Fibroblast of lung (primary cell): ENCODE measurements at places on chromosomes 11 and 22. TPM values are rescaled to one million over a fixed set of nuclear protein-coding genes. Genes with fewer than 3 reads are reported as not detected.

DNA sequence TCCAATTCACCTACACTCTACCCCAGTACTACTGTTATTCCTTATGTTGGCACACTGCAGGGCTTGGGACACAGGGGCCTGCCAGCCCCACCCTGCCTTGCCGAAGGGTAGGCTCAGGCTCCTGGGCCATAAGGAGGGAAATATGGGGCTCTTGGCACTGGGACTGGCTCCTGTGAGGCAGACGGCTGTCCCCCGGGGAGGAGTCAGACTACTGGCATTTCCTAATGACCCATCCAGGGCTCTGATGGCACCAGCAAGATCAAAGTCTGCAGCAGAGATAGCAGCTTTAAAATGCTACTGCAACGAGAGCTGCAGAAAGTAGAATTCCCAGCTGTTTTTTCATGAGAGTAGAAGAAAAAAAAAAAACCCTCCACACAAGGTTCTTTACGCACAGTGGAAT lies 42.2 kb upstream of the CYP2D6 start:
- DNase-seq = peak; percentile 37

The SEC14L2 gene
- 10.2 and 17.3 TPM in 2 replicates for polyA plus RNA-seq

DNA sequence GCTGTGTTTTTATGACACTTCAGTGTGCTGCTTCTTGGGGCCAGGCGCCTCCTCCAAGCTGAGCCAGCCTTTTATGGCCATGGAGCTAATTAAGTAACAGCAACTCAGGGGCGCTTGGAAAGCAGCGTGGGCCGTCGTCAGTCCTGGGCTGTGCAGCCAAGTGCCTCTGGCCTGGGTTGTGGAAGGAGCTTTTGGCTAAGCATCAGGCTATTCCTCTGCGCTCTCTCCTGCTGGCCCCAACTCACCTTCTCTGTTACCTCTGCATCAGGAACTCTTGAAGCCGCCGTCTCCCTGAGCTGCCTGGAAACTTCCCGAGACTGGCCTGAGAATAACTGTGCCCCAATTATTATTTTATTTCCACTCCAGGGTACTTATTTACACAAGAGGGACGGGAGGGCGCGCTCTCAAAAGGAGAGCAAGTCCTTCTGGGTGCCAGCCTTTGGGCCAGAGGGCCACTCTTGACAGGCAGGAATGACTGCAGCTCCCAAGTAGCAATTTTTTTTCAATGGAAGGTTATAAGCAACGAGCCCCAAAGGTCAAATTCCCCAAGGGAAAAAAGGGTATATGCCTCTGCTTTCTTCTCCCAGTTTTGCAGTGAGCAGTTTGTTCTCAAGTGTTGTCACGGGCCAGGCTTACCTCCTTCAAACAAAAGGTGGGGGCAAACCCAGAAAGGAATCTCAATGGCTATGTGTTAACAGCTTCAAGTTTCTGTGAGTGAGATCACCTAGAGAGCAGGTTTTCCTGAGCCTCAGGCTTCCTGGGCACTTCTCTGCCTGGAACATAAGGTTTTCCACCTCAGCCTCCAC lies 38.5 kb upstream of the NAV2 start:
- DNase-seq = peak; percentile 39

The CRYBB2 gene
- polyA plus RNA-seq = not detected in 2 replicates

DNA sequence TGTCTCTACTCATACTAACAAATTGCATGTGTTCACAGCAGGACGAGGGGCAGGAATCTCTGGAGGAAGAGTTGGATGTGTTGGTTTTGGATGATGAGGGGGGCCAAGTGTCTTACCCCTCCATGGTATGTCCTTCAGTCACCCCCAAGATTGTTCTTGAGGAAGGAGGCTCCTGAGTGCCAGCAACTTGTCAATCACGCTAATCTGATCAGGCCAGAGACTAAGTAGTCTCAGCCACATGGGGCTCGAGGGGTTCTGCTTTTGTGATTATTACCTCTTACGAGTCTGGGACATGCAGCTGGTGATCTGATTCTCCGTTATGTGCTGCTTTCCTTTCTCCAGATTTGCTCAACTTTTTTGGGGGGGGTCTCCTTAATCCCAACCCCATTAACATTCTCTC lies 54.3 kb downstream of the CTNND1 start:
- DNase-seq = no peak

The NLRP10 gene
- polyA plus RNA-seq = 2.2 and 4.8 TPM in 2 replicates

DNA sequence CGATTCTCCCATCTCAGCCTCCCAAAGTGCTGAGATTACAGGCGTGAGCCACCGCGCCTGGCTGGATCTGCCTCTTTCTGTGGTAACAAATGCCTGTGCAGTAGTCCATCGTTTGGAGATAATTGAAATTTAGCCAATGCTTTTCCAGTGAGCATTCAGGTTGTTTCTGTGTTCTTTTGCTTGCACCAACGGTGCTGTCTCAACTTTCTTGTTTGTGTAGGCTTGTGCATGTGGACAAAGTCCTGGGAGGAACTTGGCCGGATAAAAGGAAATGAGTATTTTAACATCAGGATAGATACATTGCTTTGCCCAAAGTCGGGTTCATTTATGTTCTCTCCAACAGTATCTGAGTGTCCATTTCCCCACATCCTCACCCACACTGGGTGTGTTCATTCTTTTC lies 85.7 kb downstream of the KIAA1671 start:
- DNase-seq = no peak

The ADAMTS8 gene
- 17.5 and 18.8 TPM in 2 replicates for polyA plus RNA-seq

The GTSE1 gene
- polyA plus RNA-seq = 3.6 and 13.7 TPM in 2 replicates

DNA sequence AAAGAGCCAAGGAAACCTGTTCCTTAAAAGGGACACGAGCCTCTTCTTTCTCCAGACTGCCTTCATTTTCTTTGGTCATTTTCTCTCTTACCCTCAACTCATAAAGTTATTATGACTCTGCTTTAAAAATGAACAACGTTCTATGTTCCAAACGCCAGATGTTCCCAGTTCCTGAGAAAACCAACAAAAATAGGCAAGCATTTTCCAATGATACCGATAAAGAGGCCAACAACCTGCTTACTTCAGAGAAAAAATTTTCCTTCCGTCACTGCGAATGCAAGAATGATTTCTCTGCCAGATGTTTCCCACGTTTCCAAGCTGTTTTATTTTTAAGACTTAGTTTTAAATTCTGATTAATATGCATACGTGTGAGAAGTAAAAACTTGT lies 315 bp upstream of the TRPC6 start:
- no peak for DNase-seq

The SYT7 gene
- 2.5 and 7.1 TPM in 2 replicates for polyA plus RNA-seq

DNA sequence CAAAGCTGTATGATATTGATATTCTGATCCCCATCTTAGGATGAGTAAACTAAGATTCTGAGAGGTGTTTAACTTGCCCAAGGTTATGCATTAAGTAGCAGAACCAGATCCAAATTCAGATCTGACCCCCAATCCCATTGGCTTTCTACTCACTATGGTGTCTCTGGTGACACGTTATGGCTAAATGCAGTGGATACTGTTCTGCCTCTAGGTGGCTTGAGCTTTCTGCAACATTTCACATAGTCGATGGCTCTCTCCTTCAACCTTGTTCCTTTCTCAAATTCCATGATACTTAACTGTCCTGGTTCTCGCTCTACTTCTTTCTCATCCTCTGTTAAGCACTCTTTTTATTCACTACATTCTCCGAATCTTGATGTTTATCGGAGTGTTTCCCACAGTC lies 9.4 kb downstream of the C11orf97 start:
- DNase-seq = peak; percentile 24

The LARGE1 gene
- 13.6 and 14.1 TPM in 2 replicates for polyA plus RNA-seq

DNA sequence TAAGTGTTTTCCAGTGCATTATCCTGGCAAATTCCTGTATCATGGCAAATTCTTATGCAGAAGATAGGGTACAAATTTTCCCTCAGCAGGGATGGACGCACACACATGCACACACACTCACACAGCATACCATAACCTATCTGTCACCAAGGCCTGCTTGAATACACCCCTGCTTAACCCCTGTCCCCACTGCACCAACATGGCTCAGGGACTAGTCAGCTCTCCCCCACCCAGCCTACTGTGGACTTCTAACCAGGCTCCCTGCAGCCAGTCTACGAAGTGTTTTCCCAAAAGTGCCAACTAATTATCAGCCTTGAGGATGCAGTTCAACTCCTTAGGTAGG lies 63.1 kb downstream of the RAB30 start:
- peak; percentile 30 for DNase-seq

The GUCY1A2 gene
- polyA plus RNA-seq = 0.19 and 1.4 TPM in 2 replicates

The SCUBE1 gene
- not detected in 2 replicates for polyA plus RNA-seq

GRCh38 chr22:23787910-23788309 lies 1.1 kb downstream of the SMARCB1 start:
- DNase-seq = no peak

GRCh38 chr11:9180784-9181183 lies 84.4 kb downstream of the DENND5A start:
- DNase-seq = no peak

DNA sequence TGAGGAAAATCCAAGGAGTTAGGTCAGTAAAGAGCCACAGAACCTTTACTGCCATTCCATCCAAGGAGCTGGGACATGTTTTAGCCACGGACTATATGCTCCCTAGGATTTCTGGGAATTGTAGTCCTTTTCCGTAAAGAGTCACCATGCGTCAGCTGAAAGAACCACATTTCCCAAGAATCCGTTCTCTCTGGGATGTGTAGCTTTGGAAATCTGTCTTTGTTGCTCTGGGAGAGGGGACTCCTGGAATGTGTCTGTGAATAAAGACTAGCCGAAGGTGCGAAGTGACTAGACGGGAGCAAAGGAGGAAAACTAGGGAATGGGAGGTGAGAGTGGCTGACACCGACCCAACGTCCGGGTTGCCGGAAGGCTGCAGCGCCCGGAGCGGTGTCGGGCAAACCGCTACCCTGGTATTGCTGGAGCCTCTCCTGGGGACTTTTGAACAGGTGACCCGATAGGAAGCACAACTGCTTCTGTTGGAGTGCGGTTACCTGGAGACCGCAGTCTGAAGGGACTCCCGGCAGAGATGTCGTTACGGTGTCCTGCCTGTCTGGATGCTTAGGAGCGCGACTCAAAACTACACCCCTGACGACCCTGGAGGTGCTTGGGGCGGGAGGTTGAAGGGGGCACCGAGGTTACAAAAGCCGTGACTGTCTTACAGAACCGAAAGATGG lies at the start of gene IFTAP:
TSS of gene IFTAP (plus strand) at position 187 of the 674 bp plus-strand sequence. CDS start 15,602 bp downstream, outside the sequence.
- peak; percentile 91 for DNase-seq

DNA sequence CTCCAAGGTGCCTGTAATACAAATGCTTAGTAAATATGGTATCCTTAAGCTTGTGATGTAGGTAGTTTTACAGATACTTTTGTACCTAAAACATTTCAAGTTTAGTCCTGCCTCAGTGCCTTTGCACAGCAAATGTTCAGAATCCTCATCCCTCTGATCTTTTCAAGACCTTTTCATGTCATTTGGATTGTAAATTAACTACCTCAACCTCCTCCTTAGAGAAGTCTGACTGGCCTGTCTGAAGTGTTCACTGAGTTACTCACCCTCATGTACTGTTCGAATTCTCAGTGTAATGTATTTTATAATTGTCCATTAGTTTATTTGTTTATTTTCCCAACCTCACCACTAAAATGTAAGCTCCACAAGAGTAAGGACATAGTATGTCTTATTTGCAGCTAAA lies 147.5 kb downstream of the ELP4 start:
- peak; percentile 25 for DNase-seq

The OR5M3 gene
- not detected in 2 replicates for polyA plus RNA-seq

DNA sequence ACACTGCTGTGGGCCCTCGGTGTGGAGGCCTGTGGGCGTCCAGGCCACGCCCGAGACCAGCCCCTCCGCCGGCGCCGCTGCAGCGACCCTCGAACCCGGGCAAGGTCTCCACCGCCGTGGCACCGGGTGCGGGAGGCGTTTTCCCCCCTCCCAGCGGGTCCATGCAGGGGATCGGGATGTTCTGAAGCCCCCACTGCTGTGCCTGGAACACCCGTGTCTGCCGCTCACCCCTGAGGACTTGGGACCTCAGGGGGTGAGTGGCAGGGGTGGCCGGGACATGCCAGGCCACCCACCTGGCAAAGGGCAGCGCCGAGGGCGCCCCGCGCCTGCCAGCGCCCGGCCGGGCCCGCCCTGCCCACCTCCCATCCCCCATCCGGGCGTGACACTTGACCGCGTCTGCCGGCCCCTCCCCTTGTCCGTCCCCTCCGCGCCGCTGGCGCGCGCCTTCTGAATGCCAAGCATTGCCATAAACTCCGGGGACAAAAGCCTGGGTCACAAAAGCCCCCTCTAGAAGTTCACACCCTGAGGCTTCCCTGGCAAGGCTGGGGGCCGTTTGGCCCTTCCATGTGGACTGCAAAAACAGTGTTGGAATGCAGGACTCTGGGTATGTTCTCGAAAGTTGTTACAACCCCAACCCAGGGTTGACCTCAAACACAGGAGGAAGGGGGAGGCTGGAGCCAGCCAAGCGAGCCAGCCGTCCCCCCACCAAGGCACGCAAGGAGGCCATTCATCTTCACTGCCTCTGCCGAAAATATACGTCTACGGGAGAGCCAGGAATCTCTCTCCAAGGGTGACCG lies 819 bp upstream of the KCNQ1OT1 start:
- DNase-seq = peak; percentile 28

DNA sequence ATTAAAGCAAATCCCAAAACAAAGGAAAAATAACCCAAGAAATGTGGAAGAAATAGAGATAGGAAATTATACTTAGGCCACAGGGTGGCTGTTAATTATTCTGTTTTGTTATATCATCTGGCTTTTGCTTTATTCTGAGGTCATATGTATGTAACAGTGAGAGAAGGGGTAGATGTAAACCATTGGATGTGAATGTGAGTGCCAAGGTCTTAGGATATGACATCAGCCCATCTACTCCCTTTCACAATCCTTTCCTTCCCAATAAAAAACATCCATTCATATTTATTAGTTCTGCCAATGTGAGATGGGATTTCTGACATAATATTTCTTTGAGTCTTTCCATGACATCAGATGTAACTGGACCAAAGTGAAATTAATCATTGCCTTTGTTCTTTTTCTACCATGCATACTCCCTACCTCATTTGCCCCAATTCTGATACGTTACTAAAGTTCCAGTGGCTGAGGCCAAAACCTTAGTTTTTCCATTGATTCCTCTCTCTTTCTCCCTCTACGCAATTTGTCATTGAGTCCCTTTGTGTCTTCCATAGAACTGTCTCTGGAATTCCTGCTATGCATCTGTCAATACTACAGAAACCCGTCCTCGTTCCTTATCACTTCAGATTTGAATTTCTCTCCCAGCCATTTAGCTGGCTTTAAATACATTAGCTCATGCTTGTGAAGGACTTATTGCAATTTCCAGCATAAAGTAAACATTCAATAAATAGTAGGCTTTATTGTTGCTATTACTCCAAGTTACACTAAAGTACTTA lies 170.3 kb downstream of the ARHGAP42 start:
- no peak for DNase-seq

The ATP5MG gene
- 217 and 293 TPM in 2 replicates for polyA plus RNA-seq

DNA sequence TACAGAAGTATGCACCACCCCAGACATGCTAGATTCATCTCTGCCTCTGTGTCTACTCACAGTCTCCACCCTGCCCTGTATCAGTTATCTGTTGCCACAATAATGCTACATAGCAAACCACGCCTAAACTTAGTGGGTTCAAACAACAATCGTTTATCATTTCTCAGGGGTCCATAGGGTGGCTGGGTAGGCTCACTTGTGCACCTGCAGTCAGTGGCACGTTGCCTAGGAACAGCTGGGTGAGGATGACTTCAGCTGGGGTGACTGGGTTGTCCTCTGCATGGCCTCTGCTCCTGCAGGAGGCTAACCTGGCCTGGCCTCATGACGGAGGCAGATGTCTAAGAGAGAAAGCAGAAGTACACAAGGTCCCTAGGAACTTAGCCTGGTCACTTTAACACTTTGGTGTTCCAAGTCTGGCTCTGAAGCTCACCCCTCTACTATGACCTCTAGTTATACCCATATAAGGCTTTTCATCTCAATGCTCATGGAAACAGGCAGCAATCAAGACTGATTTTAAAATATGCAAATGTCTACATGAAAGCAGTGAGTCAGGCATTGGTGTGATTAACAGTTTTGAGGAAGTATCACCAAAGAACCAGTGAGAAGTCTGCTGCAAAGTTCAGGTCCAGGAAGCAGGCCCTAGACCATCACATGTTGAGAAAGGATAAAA lies 10.7 kb downstream of the OLFML1 start:
- DNase-seq = no peak
